Occipital lobe (tissue), 3 donors: ENCODE measurements at places on chromosomes 4 and X.

GRCh38 chr4:128853741-128854140, 44.2 kb downstream of the JADE1 start:
- DNase-seq: no peak

DNA sequence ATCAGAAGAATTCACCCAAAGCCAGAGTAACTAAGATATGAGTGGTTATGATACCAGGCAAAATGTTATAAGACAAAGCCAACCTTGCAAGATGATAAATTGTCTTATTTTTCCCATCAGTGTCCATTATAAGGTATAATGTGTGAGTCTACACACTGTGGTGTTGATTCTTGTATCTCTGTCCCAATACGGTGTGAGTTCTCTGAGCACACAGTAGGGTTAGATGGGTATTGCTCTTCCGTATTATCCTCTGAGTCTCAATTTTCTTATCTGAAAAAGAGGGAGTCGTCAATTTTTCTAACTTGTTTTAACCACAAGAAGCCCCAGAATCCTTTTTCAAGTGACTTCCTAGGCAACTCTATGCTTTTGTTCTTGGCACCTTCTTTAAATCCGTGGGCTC, 69.9 kb downstream of the HMGB2 start:
- DNase-seq: no peak

DNA sequence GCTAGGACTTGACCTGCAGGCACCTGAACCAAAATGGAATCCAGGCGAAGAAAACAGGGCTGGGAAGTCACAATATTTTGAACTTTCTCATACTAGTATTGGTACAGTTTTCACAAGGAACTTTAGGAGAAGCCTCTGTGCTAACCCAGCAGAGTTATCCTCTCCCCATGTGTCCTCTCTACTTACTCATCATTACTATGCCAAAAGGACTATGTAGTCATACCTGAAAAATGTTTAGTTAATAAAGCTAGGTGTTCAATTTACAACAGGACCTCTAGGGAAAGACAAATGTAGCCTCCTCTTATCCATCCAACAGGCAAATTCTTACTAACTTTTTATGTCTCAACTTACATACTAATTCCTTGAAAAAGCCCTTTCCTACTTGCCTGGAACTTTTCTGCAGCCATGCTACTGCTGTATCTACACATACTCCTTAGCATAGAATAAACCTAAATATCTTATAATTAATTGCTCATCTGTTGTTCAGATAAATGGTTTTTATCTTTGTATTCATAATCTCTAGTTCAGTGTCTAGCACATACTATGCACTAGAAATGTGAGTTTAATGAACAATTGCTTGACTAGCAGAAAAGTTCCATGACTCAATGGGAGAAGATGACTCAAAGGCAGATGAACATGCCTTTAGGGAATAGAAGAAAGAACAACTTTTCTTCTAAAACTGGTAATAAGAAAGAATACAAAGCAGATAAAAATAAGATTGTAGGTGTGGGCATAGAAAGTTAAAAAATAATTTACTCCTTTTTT, 215.5 kb upstream of the VEGFC start:
- no peak for DNase-seq

- no peak for DNase-seq
These were observed 7.1 kb downstream of the SLC49A3 start for GRCh38 chr4:681736-682451.

DNA sequence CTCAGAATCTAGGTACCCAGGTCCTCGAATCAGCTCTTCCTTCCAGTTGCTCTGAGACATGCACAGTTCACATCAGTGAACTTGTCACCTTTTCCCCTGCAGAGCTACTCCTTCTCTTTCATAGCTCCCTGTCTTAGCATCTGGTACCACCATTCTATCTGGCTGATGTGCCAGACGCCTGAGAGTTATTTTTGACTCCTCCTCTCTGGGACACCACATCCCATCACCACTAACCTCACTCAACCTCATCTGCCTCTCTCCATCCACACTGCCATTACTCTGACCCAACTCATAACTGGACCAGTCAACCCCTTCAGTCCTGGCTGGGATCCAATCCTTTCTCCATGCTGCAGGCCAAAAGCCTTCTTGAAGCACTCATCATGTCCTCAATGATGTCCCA, 44.5 kb downstream of the SLC2A9 start:
- no peak for DNase-seq

GRCh38 chrX:34768290-34768689, 111.2 kb upstream of the TMEM47 start:
- DNase-seq: no peak

GRCh38 chr4:184612074-184612473, 37.2 kb downstream of the CASP3 start:
- no peak for DNase-seq

- DNase-seq: no peak
These were observed 281.4 kb downstream of the ZIC3 start for GRCh38 chrX:137847376-137847775.

- no peak for DNase-seq
These were observed 31.3 kb downstream of the ACSL1 start for GRCh38 chr4:184794470-184794869.

DNA sequence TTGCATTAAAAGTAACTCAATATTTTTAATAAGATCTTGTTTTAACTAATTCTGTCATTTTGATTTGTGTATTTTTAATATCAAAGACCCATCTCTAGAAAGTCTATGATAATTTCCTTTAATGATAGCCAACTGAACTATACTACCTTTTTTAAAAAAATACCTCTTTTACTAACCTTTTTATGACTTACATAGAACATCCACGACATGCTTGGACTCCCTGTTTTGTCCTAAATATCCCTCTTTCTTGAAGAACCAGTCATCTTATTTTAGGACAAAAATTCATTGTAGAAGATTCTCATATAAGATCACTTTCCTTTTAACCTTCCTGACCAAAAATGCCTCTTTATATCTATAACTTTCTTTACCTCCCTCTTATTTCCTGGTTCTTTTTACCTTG, 76.8 kb upstream of the GC start:
- DNase-seq: no peak

GRCh38 chr4:148196164-148196563, 246.1 kb downstream of the NR3C2 start:
- DNase-seq: no peak

DNA sequence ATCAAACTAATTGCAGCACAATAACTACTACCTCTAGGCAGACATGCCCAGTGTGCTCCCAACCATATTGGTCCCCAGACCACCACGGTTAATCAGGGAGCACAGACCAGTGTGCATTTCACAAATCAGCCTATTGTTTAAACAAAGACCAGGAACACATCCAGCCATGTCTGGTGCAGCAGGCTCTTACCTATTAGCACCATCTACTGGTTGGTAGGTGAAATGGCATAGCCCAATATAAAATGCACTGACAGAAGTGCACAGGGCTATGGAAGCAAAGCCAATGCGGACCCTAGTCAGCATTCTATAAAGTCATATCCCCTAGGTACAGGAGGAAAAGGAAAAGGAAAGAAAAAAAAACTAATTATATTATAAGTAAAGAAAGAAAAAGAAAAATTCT, 15.5 kb upstream of the CYLC1 start:
- DNase-seq: no peak

- DNase-seq: no peak
These were observed 115.7 kb downstream of the PALLD start for GRCh38 chr4:168612450-168613135.

DNA sequence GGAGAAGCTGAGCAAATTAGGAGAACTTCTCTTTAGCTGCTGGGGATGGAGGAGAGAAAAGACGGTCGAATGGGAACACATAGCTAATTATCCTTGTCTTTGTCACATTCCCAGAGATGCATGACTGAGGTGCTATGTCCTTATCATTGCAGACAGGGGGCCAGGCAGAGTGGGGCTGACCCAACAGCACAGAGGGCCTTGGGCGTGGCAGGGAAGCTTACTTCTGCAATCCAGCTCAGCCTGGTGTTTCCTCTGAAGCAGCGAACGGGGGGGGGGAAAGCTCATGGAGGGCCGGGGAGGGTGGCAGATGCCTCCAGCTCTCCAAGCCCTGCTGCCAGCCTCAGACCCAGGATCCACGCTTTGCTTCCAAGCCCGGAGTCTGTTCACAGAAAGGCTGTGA, 50.8 kb upstream of the HOPX start:
- no peak for DNase-seq
